ENCODE measurements at places on chromosomes 2 and 18.
A peak's percentile ranks its signal among the peaks of the same experiment; 100 is the strongest.

GRCh38 chr2:637406-637776 lies 39.8 kb downstream of the TMEM18 start:
- DNase-seq = no peak

GRCh38 chr2:119947535-119947934 lies 65.3 kb upstream of the EPB41L5 start:
- DNase-seq = no peak

GRCh38 chr2:223088866-223089265 lies 36.9 kb downstream of the KCNE4 start:
- DNase-seq = no peak

GRCh38 chr18:36392979-36393287 lies 95.4 kb downstream of the FHOD3 start:
- no peak for DNase-seq

- no peak for DNase-seq
These were observed 28.5 kb downstream of the INPP4A start for GRCh38 chr2:98472961-98473746.

DNA sequence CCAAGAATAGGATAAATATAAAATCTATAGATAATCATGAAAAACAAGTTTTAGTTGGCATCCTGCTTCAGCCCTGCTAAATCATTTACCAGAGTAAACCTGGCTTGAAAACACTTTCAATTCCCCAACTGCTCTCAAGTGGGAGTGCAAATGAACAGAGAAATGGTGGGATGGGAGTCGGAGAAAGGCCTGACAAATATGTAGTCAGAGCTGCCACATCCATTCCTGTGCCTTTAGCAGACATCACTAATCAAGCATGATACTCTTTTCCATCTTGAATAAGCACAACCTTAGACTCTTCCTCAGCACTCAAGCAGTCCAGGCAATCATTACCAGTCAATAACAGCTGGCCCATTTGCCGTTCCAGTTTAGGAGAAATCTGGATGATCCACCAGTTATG lies 101.3 kb downstream of the ANKRD44 start:
- DNase-seq = no peak

DNA sequence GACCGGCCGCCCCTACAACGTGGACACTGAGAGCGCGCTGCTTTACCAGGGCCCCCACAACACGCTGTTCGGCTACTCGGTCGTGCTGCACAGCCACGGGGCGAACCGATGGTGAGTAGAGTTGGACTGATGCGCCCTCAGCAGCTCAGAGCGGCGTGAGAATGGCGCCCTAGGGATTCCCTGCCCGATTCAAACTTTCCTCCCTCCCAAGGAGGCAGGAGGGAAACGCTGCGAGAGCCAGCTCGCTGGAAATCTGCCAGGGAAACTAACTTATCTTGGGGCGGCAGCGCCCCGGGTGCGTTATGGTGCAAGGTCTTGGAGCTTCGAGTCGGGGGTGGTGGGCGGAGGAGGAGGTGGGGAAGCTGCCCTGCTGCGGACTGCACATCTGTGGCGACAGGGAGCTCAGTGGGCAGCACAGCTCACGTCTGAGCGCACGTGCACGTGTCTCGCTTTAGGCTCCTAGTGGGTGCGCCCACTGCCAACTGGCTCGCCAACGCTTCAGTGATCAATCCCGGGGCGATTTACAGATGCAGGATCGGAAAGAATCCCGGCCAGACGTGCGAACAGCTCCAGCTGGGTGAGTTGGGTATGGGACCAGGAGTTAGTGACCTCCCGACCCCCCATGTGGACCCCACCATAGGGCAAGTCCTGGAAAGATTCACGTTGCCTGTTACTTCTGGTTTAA lies 697 bp downstream of the ITGA4 start:
- DNase-seq = peak; percentile 34

Measured in stimulated activated CD4-positive, alpha-beta T cell treated with anti-CD3 and anti-CD28 coated beads, Interleukin-4, amount 100 ng/mL, for 48 hours (primary cell).